ENCODE measurements at places on chromosomes 12 and 14.

GRCh38 chr12:21296348-21296747, 38.4 kb downstream of the SLCO1A2 start:
- no peak for DNase-seq

- DNase-seq: no peak
Observed at GRCh38 chr12:89461190-89461589, 63.4 kb downstream of the GALNT4 start.

DNA sequence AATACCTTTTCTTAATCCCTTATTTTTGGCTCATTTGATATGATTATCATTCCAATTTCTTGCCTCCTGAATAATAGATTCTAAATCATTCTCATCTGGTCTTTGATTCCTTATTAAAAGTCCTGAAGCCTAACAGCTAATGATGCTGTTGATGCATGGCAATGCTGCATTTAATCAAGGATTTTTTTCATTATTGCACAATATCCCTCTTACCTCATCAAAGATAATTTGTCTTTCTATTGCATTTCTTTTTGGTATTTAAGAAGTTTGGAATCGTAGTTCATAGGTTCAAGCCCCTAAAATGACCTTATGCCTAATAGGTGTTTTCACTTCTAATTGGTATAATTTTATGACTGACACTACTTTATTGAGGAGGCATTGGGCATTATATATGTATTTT, 648.2 kb upstream of the STXBP6 start:
- no peak for DNase-seq

- DNase-seq: no peak
Observed at GRCh38 chr12:8689681-8690080, 8.1 kb upstream of the RIMKLB start.

GRCh38 chr12:62912644-62913043, 22.3 kb downstream of the PPM1H start:
- DNase-seq: no peak

DNA sequence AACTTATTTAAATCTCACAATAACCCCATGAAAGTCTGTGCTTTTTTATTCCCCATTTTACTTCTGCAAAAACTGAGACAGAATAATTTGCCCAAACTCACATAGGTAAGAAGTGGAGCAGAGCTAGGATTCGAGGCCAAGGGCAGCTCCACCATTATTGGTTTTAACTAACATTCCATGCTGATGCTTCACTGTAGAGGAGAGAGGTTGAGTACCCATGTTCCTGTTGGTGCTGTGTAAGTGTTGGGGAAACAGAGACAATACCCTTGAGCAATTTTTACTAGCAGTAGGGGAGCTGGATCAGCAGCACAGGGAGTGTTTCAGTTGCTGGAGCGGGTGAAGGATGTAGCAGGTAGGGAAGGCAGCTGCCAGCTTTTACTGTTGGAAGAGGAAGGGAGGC, 21.1 kb downstream of the RASSF8 start:
- DNase-seq: no peak

- no peak for DNase-seq
Observed at GRCh38 chr14:100862277-100862676, 36.4 kb downstream of the MEG3 start.

Measured in stimulated activated CD4-positive, alpha-beta T cell treated with anti-CD3 and anti-CD28 coated beads, Interleukin-2, amount 100 ng/mL, for 48 hours (primary cell).